Fibroblast of the aortic adventitia (primary cell): ENCODE measurements at places on chromosomes 7 and 10. TPM values are rescaled to one million over a fixed set of nuclear protein-coding genes. Genes with fewer than 3 reads are reported as not detected.

SPDYE6 gene
- total RNA-seq = not detected in 2 replicates

SRGN gene
- total RNA-seq = 65.8 and 127 TPM in 2 replicates

CLRN3 gene
- total RNA-seq = not detected in 2 replicates

UTF1 gene
- not detected in 2 replicates for total RNA-seq

- no peak for DNase-seq
Measured at GRCh38 chr7:75662579-75663301, 76.0 kb downstream of the HIP1 start.

DNA sequence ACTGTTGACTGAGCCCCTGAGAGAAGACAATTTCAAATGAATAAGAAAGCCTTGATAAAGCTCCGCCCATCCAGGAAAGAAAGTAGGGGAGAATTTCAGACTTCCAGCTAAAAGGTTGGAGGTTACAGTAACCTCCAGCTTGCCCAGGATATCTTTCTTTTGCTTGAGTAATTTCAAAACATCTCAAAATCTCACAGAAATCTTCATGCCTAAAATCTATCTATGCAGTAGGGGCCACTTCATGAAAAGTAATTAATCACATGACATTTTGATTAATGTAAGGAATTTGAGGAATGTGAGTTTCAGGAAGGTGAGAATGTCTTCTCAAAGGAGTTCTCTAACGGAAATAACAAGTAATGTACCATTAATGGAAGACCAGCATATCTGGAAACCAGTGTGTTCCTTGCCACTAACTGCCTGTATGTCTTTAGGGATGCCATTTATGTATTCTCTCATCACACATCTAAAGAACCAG lies 24.2 kb downstream of the TRIL start:
- no peak for DNase-seq

DNA sequence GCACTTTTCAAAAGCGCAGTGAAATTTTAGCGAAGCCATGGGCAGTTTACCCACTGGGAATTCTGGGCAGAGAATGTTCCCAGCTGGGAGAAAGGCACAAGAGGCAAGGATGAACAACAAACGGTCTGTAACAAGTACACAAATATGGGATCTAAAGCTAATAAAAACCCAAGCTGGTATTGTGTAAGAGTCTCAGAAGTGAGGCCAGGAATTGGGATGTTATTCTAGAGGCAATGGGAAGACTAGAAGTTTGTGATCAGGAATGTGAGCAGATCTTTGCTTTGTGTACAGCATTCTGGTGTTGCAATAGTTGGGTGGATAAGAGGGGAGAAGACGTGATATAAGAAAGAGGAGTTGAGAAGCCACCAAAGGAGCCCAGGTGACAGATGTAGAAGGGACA lies 15.0 kb downstream of the FZD9 start:
- no peak for DNase-seq

- DNase-seq = peak; percentile 87
Measured at GRCh38 chr10:92839191-92840085, 8.9 kb upstream of the EXOC6 start.

GRCh38 chr10:60921633-60922032 lies 22.4 kb downstream of the RHOBTB1 start:
- no peak for DNase-seq

GRCh38 chr10:16297642-16298041 lies 139.2 kb upstream of the PTER start:
- DNase-seq = no peak

GRCh38 chr7:24501009-24501408 lies 72.2 kb upstream of the PALS2 start:
- DNase-seq = no peak

- DNase-seq = no peak
Measured at GRCh38 chr7:142334236-142334635, 76.4 kb upstream of the PRSS58 start.

DNA sequence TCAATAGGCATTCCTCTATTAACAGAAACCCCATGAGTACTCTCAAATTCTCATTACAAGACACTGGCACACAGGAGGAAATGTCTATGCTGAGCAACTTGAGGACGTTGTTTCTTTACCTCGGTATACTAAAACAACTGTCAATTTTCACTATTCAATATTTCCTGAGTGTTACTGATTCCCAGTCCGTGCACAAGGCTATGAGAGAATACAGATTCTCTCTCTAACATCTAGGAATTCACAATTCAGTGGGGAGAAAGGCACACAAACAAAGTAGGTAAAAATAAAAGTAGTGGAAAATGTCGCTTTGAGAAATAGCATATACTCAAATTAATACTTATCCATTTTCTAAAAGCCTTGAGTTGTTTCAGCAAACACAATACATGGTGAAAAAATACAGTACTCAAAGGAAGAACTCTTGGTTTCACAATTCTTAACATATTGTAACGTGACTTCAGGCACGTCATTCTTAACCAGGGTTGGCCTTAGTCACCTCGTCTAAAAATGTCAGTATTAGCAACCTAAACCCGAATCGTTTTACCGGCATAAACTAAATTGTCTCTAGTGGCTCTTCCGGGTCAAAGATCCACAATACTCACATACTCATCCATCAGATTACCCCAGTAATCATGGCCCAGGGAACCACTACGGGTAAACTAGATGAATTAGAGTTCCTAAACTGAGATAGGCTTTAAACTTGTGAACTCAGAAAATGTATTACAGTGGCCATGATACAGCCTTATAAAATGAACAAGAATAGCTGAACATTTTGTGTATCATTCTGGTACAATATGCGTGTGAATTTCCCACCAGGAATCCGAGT lies 1.5 kb downstream of the IPMK start:
- peak; percentile 63 for DNase-seq

DNA sequence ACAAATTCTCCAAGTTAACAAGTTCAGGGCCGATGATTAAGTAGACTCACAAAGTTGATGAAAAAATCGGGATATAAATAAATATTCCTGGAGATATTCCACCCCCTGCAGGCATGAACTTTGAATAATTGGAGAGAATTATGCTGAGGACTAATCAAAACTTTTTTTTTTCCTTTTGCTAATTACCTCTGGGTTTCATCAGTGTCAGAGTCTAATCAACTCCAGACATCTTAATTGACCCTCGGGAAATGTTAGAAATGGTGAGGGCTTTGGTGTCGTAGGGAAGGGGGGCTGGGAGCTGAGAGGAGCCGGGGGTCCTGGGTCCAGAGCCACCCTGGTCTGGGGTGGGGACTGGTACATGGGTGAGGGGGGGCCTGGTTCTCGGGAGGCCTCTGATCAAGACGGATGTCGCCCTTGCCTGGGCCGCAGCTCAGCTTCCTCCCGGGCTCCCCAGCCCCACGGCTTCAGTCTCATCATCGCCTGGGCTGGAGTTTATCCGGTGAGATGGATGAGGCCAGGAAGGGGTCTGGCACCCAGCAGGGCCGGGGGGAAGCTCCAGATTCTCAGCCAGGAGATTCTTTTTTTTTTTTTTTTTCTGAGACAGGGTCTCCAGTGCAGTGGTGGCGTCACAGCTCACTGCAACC lies 30.4 kb upstream of the ELFN1 start:
- no peak for DNase-seq

- no peak for DNase-seq
Measured at GRCh38 chr10:3082290-3082689, 14.9 kb downstream of the PFKP start.

GRCh38 chr10:124132876-124133275 lies 39.5 kb upstream of the CHST15 start:
- DNase-seq = peak; percentile 32
